ENCODE measurements at places on chromosomes 4 and X. TPM values are rescaled to one million over a fixed set of nuclear protein-coding genes. Genes with fewer than 3 reads are reported as not detected.
A peak's percentile ranks its signal among the peaks of the same experiment; 100 is the strongest.

- DNase-seq = no peak
Observed at GRCh38 chr4:76611616-76612207, 176.7 kb downstream of the SHROOM3 start.

GRCh38 chrX:127908384-127908783 is 143.8 kb downstream of the ACTRT1 start:
- no peak for DNase-seq

DNA sequence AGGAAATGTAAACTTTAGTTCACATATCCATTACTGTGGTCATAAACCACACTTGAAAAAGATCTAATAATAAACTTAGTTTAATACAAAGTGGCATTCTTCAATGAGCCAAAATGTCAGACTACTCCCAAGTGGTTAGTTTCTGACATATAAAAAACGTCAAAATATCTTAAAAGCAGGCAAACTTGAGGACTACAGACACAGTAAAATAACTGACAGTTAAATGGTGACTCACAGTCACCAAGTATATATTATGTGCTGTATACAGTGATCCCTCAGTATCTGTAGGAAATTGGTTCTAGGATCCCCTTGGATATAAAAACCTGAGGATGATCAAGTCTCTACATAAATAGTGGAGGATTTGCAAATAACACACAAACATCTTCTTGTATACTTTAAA is 11.6 kb upstream of the CORIN start:
- no peak for DNase-seq

DNA sequence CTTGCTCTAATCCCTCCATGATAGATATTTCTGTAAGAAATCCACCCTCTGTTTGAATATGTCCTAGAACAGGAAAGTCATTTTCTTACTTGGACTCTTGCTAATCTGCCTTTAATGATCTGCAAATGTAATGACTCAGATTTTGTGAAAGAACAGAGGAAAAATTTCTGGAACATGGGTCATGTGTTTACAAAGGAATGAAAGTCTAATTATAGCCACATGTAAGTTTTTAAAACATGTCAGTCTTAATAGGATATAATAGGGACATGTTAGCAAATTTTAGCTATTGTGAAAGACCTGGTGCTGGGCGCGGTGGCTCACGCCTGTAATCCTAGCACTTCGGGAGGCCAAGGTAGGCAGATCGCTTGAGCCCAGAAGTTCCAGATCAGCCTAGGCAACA is 47.6 kb downstream of the GRK4 start:
- no peak for DNase-seq

DNA sequence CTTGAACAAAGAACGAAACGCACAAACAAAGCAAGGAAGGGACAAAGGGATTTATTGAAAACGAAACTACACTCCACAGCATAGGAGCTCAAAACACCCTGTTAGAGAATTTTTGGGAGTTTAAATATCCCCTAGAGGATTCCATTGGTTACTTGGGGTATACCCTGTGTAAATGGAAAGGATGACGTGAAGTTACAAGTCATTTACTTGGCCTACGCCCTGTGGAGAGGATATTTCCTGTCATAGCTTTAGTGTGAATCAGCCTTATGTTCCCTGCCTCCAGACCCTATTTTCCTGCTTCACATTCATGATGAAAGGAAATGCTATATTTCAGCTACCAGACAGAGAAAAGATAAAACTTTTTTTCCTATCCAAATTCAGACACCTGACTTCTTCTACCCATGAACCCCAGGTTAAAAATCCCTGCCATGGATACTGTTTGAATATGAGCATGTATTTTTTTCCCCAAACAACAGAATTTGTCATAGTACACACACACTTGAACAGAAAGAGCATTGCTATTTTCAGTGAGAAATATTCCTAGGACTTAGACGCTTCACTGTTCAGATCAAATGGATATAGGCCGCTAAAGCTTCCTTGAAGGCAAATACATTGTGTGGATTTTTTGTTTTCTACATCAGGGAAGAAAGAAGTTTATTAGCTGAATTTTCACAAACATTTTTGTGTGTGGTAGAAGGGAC is 20.4 kb downstream of the PIN4 start:
- DNase-seq = no peak

- no peak for DNase-seq
Observed at GRCh38 chr4:84451546-84451945, 47.5 kb downstream of the NKX6-1 start.

TCEAL3 gene
- total RNA-seq = 7.0 TPM

DNA sequence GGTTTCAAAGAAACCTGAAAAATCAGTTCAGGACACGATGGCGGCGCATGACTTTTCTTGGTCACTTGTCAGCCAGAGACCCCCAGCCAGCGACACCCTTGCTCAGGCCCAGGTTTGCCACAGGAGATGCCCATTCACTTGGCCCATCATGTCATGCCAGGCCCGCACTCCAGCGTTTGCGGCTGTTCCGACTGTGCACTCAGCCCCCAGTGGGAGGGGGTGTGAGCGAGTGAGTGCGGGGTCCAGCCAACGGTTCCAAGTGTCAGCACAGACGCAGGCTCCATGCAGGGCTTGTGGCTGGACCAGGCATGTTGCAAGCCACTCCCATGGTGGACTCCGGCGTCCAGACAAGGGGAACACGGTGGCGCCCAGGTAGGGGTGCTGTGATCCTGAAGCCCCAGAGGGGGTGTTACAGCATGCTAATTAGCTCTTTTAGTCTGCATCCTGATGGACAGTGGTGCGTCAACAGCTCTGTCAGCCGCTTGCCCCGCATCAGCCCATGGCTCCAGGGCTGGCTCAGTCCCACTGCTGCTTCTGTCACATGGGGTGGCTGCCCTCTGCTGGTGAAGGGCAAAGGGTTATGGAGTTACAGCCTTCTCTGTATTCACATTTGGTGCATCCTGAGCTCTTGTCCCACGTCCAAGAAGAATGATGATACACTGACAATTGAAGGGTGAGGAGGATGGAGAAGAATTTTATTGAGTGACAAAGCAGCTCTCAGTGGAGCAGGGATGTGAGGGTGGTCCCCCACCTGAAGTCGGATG is 3.7 kb upstream of the MAEA start:
- no peak for DNase-seq

DGAT2L6 gene
- not detected for total RNA-seq

GRCh38 chr4:30901461-30902451 is 181.6 kb downstream of the PCDH7 start:
- DNase-seq = no peak

- DNase-seq = no peak
Observed at GRCh38 chr4:145686991-145687390, 7.0 kb downstream of the C4orf51 start.

RPS6KA6 gene
- 0.23 TPM for total RNA-seq

DNA sequence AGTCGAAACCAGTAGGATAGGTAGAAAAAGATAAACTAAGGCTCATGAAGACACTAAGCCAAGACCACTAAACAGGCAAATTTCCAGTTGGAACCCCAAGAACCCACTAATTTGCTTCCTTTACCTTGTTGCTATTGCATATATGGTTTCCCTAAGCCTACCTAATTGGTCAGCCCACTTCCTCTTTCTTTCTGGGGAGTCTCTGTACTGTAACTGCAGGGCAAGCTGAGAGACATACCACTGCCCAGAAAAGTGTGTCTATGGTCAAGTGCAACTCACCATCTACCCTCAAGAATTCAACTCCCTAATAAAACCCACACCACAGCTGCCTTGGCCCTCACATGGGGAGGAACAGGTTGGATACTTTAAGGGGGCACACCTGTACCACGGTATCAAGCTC is 28.6 kb downstream of the IDS start:
- no peak for DNase-seq

DNA sequence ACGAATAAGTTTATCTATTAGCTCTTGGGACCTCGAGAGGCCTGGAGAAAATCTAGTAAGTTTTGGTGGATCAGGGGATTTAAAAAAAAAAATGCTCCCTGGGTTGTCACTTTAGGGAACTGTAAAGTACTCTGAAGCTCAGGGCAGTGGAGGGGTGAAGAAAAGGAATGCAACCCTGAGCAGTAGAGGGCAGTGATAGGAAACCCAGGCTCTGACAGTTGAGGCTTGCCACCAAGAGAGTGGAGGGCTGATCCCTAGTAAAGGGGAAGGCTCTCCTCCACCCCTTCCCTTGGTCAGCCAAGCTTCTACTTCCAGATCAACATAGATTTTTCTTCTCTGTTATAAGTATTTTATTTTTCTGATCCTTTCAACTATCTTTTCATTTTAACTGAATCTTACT is 73.1 kb downstream of the FBXO8 start:
- DNase-seq = no peak

DNA sequence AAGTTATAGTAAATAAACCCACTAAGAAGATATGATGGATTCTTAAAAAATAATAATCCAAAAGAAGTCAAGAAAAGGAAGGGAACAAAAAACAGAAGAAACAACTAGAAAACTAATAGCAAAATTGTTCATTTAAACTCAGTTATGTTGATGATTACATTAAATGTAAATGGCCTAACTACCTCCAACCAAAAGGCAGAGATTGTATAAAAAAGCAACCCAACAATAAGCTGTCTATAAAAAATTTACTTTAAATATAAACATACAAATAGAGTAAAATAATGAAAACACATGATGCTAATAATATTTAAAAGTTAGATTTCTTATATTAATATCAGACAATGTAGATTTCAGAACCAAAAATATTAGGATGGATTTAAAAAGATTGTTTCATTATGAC is 340.6 kb downstream of the CAMK2D start:
- no peak for DNase-seq

NXF2B gene
- total RNA-seq = not detected

DNA sequence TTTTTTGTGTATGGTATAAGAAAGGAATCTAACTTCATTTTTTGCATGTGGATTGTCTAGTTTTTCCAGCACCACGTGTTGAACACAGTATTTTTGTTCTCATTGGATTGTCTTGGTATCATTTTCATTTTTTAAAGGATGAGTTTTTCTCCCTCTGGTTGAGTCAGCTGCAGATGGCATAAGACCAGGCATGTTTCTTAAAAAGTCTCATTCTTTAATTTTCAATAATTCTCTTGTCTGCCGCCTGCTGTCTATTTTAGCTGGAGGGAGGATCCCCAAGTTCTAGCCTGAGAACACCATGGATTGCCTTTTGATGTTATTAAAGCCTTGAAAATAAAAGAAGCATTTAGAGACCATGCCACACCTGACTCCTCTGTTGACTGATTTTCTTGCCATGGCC is 263.8 kb downstream of the ARHGAP24 start:
- DNase-seq = no peak

DNA sequence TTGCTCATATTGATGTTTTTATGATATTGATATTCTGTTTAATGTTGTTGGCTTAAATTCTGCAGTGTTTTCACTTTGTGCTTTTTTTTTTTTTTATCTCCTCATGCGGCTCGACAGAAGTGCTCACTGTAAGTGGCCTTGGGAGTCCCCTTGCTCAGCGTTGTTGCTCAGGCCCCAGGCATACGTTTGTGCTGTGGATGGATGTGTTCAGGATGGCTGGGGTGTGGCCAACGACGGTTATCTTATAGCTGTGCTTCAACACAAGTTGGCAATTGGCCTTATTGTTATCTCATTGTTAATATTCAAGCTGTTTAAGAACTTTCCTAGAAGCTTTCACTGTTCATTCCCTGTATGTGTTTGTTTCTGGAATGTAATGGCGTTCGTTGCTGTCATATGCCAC is 36.4 kb upstream of the CLCN4 start:
- no peak for DNase-seq

FAM114A1 gene
- total RNA-seq = 19.6 TPM

DNA sequence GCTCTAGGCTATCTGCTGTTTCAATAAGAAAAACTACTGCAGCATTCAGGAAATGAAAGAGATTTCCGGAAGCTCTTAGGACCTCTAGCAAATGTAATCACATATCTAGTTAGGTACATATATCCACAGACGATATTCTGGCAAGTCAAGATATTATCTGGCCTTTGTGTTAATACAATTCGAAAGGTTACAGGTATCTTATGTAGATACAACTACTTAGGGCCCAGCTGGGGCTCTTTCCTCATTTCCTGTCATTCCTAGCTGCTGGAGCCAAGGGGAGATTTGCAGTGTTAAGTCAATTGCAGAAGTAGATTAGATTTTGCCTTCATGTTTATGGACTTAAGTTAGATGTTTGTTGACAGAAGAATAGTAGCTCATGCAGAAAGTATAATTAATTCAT is 299.5 kb downstream of the ARHGAP24 start:
- no peak for DNase-seq

- peak; percentile 36 for DNase-seq
Observed at GRCh38 chr4:8322794-8323704, 53.5 kb downstream of the HTRA3 start.

GRCh38 chr4:55407119-55407518 is 11.4 kb downstream of the TMEM165 start:
- DNase-seq = no peak

DNA sequence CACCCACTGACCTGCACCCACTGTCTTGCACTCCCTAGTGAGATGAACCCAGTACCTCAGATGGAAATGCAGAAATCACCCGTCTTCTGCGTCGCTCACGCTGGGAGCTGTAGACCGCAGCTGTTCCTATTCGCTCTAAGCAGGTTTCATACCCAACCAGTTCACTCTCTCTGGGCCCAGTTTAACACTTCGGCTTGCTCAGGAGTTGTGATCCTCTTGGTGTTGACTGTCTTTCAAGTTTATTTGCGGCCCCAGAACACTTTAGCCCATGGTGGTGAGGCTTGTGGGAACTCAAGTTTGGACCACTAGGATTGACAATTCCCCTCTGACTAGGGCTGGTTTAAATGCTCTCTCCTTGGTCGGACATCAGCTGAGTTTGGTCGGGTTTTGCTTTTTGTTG is 147.0 kb downstream of the DACH2 start:
- DNase-seq = no peak

HMX1 gene
- not detected for total RNA-seq

DNA sequence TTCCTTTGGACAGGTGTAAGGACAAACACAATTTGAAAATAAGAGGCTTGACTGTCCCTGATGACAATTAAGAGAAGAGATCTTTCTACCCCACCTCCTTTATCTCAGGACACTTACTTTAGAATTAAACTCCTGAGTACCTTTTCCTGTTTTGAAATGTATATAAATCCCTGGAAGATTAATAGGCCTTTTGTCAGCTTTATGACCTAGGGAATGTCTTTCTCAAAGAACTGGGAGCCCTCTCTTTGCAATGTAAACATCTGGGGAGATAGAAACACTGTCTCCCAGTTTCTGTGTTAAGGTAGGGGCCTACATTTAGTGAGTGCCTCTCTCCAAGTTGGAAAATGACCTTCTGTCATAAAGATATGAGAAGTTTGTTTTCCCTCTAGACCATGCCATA is 31.7 kb downstream of the AGA start:
- DNase-seq = no peak

DNA sequence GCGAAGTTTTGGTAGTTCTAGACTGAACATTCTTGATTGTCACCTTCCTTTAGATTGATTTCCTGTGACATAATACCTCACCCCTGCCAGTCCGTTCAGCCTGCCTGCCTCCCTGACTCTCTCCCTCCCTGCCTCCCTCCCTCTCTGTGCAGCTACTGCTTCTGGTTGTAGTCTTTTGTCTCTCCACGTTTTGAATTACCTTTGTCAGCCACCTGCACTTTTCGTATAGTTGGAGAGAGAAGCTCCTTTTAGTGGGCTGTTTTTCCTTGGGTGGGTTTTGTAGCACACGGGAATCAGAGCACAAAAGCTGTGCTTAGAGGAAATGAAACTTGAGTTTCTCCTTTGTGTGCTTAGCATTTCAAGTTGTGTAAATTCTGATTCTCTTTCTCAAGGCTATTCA is 32.6 kb upstream of the MSMO1 start:
- DNase-seq = no peak
